SW480 (cell line): ENCODE measurements at places on chromosomes 12 and 14.

GRCh38 chr12:70043490-70044138, 199.6 kb upstream of the CNOT2 start:
- no peak for DNase-seq

GRCh38 chr14:55099756-55100155, 29.3 kb upstream of the LGALS3 start:
- no peak for DNase-seq

DNA sequence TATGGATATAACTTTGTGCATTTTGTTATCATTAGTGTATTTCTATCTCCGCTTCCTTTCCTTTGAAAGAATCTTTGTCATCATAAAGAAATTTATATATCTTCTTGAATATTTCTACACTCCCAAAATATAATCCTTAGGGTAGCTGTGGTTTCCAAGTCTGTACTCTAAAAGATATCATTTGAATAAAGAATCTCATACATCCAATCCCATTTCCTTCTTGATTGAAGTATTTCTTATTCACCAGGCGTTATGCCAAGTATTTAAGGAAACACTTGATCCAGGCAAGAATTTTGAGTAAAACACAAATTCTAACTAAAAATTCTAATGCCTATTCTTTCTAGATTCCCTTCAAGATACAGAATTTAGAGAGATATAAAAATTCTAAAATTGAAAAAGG, 821.8 kb downstream of the GALC start:
- no peak for DNase-seq

DNA sequence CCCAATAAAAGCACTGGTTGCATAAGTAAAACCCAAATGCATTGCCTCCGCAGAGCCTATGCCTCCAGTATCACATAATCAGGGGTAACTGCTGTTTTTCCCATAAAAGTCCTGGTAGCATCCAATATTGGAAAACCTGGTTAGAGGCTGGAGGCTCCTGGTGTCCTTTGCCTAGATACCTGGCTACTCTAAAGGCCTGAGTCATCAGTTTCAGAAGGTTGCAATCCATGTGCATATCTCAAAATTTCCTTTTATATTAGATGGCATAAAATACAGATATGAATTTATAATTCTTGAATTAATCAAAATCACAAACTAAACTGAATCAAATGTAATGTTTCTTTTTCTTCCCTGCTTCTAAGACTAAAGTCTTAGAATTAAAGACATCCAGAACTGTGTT, 164.2 kb upstream of the DCN start:
- no peak for DNase-seq

GRCh38 chr14:61653507-61653906, 41.8 kb upstream of the HIF1A start:
- no peak for DNase-seq

GRCh38 chr14:75333606-75334548, 55.2 kb downstream of the FOS start:
- no peak for DNase-seq

- peak; percentile 95 for DNase-seq
Observed at GRCh38 chr14:36478782-36479181, 41.2 kb downstream of the NKX2-1 start.

- DNase-seq = no peak
Observed at GRCh38 chr12:112243255-112244110, 118.1 kb downstream of the TRAFD1 start.

- peak; percentile 89 for DNase-seq
Observed at GRCh38 chr12:7832059-7832696, 40.5 kb downstream of the SLC2A14 start.

GRCh38 chr12:12845794-12846243, 32.7 kb downstream of the DDX47 start:
- no peak for DNase-seq

GRCh38 chr12:65631621-65632111, 192.6 kb upstream of the HMGA2 start:
- peak; percentile 68 for DNase-seq

DNA sequence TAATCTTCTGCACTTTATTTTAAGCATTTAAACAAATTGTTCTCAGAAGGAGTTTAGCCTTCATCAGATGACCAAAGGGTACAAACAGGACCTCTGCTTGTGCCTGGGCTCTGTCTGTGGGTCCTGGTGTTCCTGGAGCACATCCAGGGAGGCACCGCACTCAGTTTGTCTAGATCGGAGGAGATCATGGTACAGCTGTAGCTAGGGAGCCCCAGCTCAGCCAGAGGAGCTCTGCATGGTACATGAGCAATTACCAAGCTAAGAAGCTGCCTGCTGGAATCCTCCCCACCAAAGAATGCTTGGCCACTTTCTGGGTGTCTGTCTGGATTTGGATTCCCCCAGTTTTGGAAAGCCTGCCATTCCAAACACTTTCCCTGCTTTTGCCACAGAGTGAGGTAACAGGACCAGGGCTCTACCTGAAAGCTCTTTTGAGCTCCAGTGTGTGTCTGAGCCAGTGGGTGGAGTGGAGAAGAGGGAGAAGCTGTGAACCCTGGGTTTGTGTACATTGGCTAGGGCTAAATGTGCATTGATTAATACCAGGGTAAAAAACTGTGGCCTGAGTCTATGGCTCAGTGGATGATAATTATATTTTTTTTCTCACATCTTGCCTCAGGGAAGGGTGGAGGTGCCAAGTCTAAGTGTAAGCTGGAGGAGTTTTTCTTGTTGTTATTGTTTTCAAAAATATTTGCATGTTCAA, 163.7 kb upstream of the IGF1 start:
- no peak for DNase-seq

- DNase-seq = no peak
Observed at GRCh38 chr14:72888636-72889201, 5.2 kb downstream of the DPF3 start.

- DNase-seq = no peak
Observed at GRCh38 chr12:76919383-76920171, 40.8 kb upstream of the CSRP2 start.

DNA sequence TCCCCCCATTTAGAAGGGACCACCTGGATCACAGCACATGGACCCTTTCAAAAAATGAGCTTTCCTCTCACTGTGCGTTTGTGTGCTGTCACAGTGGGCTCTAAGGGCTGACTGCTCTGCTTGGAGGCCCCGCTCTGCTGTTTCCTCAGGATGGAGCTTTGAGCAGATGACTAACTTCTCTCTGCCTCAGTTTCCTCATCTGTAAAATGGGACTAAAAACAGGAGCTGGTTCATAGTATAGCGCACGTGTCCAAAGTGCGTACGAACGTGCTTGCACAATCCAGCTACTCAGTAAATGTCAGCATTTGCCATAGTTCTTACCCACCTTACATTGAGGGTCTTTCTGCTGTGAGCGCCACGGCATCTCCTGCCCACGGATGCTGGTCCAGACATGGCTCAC, 12.7 kb upstream of the DNAH10 start:
- no peak for DNase-seq

- no peak for DNase-seq
Observed at GRCh38 chr12:107119091-107119490, 25.7 kb upstream of the CRY1 start.

DNA sequence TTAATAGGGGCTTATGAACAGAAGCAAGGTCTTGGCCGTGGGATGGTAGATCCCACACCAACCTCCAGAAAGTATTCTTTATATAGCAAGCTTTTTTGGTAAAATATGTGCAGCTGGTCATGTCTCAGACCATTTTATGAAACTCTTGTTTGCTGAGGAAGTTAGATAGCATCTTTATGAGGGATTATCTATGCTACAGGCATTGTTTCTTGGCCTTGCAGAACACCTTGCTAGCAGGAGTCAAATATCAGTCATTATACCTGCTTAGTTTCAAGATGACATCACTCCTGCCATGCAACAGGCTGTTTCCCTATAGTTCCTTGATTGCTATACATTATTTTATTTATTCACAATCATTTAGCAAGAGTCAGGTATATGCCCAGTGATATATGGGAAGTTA, 84.8 kb upstream of the LRFN5 start:
- DNase-seq = no peak

DNA sequence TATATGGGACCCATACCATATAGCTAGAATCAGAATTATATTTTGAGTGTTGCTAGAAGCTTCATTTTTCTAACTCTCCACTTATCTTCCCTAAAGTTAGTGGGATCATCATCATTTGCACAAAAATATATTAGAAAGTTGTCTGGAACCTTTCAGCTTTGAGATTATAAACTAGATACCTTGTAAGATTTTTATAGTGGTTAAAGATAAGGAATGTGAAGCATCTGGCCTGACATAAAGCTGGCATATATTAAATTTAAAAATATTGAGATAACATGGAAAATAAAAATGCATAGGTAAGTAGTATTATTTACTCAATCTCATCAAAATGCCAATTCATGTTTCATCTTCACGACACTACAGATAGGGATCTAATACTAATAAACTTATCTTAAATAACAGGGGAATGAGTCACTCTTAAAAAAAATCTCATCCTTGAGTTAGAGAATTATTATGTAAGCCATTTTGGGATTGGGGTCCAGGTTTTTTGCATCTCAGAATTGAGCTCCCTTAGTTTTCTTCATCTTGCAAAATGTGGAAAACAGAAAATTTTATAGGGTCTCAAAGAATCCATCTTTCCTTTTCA, 318.5 kb downstream of the KCNC2 start:
- DNase-seq = no peak

- no peak for DNase-seq
Observed at GRCh38 chr14:75232597-75232996, 46.0 kb upstream of the FOS start.

DNA sequence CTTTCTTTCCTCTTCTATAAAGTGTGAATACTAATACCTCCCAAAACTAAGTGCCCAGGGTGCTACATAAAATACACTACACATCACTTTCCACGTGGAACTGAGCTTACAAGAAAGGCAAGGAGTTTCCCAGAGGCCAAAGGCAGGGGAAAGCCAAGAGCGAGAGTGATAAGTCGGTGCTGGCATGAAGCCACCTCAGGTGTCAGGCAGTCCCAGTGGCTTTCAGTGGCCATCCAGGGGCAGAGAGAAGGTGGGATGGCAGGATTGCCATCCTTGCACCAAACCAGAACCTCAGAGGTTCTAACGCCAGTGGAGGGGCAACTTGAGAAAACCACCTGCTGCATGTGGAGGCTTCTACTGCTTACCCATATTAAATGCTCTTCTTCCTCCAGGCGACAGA, 79.7 kb upstream of the DIO3 start:
- DNase-seq = no peak

- no peak for DNase-seq
Observed at GRCh38 chr14:33249233-33249820, 310.6 kb downstream of the NPAS3 start.

GRCh38 chr14:105107781-105108515, 42.7 kb upstream of the GPR132 start:
- DNase-seq = no peak

GRCh38 chr12:87930033-87930432, 99.2 kb downstream of the C12orf50 start:
- DNase-seq = no peak

GRCh38 chr12:11758510-11759493, 109.3 kb downstream of the ETV6 start:
- DNase-seq = no peak

DNA sequence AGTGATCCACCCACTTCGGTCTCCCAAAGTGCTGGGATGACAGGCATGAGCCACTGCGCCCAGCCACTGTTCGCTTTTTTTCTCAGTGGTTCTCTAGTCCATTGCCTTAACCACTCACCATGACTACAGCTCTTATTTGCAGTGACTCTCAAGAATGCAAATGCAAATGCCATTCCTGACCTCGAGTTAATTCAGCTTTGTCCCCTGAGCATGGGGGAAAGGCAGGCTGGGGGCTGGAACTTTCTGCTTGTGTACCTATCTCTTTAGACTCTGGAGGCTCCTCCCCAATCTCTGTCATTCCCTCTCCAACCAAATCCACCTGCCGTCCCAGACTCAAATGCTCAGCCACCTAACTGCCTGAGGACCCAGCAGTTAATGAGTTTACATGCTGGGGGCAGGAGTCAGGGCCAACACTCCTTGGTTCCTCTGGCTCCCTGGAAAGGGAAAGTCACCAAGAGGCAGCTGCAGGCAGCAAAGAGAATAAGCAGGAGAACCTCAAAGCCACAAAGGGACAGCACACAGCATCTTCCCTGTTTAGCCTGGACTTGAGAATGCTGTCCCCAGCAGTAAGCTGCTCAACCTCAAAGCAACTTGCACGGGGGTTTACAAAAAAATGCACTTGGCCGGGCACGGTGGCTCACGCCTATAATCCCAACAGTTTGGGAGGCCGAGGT, 5.3 kb upstream of the HNF1A start:
- DNase-seq = no peak

- peak; percentile 41 for DNase-seq
Observed at GRCh38 chr14:54189748-54190354, 207.0 kb upstream of the CDKN3 start.

DNA sequence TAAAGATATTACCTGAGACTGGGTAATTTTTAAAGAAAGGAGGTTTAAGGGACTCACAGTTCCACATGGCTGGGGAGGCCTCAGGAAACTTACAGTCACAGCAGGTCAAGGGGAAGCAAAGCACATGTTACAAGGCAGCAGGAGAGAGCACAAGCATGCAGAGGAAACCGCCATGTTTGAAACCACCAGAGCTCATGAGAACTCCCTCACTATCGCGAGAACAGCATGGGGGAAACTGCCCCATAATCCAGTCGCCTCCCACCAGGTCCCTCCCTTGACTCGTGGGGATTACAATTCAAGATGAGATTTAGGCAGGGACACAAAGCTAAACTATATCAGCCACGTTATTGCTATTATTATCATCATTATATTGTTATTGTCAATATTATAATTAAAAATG, 138.7 kb downstream of the RIMBP2 start:
- no peak for DNase-seq

DNA sequence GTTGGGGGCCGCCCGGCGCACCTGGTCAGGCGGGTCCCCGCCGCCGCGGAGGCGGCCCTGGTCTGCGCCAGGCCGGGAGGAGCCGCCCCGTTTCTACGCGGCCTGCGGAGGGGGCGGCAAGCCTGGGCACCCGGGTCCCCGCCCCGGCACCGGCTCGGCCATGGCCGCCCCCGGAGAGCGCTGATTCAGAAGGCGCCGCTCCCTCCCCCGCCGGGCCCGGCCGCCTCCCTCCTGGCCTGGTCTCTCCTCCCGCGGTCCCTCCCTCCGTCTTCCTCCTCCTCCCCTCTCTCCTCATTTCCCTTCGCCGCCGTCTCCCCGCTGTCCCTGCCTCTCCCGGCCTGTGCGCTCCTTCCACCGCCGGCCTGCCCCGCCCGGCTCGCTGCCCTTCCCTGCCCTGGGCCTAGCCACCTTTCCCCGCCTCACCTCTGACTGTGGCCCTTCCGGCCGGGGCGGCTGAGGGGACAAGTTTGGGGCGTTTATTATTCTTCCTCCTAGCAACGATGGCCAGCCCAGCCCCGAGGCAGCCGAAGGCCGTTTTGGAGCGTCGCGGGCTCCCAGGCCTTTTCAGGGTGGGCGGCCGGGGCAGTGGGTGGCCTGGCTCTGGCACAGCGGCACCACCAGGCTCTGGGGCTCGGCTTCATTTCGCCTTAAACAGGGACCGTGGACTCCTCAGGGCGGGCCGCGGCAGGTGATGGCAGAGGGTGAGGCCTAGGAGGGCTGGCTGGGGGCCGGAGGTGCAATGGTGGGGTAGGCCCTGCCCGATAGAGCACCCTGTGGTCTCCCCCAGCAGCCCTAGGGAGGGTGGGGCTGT, 768 bp downstream of the CEP170B start:
- peak; percentile 61 for DNase-seq

- DNase-seq = no peak
Observed at GRCh38 chr12:1575408-1576401, 18.7 kb downstream of the FBXL14 start.
